CD8-positive, alpha-beta T cell (primary cell): ENCODE measurements at places on chromosomes 7 and 10.

DNA sequence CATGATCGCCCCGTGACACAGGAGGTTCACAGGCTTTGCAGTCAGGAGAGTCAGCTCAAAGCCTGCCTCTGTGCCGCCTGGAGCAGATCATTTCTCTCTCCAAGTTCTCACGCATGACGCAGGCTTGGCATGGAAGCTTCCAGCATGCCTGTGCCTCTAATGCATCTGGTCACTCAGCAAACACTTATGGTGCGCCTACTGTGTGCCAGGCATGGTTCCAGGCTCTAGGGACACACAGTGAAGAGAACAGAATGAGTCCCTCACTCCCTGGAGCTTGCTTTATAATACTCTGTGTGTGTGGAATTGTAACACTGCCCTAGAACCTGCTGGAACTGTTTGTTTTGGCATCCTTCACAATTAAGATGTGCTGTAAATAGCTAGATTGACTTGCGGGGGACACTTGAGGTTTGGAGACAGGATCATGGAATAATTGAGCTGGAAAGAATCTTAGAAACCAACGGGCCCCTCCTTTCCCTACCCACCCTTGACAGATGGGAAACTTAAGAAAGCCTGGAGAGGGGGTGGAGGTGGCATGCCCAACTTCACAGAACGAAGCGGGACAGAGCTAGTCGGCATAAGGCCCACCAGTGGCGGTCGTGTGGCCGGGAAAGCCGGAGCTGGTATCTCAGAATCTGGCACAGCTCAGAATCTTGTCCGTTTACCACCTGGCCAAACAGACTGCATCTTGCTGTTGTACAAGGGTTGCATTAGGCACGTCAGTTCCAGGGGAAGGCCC is 4.6 kb upstream of the MYH16 start:
- no peak for DNase-seq

DNA sequence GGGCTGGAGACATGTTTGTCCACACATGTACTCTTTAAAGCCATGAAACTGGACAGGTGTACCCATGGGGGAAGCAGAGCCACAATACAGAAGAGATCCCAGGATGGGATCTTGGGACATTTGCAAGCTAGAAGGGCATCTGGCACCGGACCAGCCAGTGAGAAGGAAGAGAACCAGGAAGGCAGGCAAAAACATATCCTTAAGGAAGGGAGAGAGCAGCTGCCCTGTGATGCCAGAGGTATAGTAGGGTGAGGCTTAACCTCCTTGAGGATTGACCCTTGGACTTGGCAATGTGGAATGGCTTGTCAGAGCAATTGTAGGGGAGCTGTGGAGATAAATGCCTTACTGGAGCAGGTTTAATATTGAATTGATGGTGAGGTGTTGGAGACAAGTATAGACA is 17.9 kb upstream of the SUV39H2 start:
- no peak for DNase-seq

DNA sequence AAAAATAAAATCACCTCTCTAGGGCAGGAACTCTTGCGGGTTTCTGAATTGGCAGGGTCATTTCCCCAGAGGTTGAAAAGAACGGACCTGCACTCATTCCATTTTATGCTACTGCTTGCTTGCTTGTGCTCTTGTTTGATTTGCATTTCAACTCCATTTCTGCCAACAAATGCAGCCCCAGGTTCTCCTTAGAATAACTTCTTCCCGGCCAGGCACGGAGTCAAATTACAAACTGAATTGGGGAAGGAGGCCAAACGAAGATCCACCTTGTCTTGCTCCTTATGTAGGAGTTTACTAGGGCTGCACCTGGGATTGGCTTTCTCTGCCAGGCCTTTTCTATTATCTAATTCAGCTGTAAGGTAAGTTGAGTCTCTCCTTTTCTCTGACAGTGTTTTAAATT is 79.6 kb downstream of the HGF start:
- DNase-seq: no peak

- DNase-seq: no peak
Observed at GRCh38 chr10:7389346-7389745, 21.5 kb downstream of the SFMBT2 start.

DNA sequence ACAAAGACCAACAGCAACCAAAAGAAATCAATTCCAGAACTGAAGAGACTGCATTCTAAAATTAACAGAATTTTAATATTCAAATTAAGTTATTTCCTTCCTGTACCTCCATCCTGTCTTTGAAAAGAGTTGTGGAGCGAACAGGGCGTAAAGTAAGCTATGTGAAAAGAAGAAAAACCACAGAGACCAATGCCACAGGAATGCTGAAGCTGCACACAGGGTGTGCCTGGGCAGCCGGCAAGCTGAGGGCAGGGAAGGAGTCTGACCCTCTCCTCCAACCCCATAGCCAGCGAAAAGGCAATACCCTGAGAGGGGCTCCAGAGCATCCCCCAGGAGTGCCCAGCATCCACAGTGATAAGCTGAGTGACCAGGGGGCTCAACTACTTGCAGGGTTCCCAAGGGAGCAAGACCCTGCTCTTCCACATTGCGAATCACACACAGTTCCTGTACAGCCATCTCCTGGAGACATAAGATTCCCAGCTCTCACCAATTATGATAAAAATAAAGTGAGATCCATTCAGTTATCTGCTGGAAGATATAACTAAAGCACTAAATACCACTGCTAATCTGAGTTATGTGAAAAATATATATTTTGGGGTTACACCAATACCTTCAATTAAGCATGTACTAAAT is 93.8 kb downstream of the PARD3 start:
- no peak for DNase-seq

- no peak for DNase-seq
Observed at GRCh38 chr7:107152011-107152410, 16.8 kb upstream of the HBP1 start.

DNA sequence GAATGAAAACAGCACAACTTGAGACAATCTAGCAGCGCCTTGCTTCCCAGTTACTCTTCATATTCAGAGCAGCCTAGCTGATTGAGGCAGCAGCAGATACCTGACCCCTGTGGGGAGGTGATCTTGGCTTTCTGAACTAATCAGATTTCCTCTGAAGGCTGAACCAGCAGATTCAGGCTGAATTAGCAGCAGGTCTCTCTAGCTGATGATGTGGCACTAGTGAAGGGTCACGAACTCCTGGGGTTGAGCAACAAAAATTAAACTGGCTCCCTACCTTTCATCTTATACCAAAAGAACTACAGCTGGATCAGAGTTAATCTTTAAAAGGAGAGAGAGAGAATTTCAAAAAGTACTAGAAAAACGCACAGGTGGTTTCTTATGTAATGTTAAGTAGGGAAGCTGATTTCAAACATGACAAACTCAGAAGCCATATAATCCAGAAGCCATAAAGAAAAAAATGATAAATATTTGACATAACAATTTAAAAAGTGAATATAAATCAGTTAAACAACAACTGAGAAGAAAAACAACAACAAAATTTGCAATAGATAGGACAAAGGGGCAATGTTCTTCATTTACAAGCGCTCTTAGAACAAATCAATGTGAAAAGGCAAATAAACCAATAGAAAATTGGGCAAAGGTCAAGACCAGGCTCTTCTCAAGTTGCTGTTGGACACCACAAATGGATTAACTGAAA is 13.5 kb downstream of the SLC25A13 start:
- DNase-seq: no peak

DNA sequence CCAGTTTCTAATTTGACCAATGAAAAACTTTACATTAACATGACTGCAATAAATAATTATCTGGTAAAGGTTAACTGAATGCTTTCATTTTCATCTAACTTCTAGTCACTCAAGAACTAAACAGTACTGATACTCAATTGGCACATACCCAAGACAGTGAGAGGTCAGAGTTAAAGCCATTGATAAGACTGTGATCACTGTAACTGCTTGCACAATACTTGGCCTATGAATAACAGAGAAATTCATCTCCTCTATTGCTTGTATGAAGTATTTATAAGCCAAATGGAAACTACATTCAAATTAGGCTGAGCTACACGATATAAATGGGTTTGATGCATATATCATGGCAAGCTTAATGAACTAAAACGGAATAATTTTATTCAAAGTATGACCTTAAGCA is 43.0 kb downstream of the HERC4 start:
- no peak for DNase-seq

DNA sequence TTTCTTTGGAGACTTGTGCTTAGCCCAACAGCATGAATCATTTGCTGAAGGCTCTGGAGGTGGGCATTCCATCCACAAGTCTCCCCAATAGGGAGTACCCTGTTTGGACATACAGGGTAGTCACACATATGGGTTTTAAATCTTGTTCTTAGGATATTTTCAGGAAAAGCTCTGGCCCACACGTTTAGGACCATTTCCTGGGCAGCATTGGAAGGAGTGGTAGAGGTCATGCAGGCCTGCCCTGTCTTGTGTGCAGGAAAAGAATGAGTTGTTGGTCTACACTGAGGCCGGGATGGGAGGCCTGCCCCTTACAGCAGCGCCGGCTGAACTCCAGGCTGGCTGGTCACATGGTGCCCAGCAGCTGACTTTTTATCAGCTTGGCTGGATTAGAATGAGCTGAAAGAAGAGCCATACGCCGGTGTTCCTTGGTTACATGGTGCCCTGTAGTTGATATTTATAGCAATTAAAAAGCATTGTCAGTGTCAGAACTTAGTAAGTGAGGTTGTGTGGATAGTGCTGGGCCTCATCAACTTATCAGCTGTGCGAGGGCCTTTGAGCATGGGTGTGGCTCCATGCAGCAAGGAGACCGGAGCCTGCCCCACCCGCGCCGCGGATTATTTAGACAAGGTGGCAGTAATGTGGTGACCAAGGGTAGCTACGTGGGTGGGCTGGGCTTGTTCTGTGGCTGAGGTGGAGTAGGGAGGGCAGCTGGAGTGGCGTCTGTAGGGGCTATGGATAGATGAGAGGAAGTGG is 28.6 kb downstream of the OGDH start:
- DNase-seq: no peak

DNA sequence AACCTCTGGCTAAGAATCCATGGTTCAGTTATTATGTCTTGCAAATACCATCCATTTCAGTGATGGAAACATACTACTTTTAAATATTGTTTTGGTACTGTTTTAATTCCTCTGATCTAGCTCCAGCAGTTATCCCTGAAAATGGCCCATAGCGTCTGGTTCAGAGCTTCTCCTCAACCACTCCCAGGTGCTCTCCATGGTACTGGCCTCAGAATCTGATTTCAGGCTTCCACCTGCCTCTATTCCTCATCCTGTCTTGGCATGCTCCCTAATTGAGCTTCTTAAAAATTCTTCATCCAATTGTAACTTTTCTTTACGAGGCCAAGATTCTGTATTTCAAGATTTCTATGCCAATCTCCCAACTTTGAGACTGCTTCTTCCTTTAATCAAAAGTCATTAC is 236.3 kb downstream of the HTR7 start:
- DNase-seq: no peak

DNA sequence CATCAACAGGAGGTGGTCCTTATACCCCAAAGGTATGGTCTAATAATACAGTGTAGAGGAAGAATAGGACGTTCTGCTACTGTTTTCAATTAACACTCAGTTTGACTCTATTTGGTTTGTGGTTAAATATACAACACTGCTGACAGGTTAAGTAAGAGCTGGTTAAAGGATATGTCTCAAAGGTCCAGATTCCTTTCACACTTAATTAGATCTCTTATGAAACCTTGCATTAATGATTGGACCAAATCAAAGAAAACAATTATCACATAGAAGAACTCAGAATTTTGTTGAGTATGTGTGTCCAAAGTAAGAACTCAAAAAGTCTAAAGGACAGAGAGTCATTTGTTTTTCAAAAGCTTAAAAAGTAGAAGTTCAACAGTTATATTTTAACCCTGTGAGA is 18.0 kb downstream of the MRLN start:
- no peak for DNase-seq

- no peak for DNase-seq
Observed at GRCh38 chr10:22701132-22701826, 13.1 kb downstream of the PIP4K2A start.

- no peak for DNase-seq
Observed at GRCh38 chr10:13892001-13892491, 305.3 kb downstream of the PRPF18 start.

DNA sequence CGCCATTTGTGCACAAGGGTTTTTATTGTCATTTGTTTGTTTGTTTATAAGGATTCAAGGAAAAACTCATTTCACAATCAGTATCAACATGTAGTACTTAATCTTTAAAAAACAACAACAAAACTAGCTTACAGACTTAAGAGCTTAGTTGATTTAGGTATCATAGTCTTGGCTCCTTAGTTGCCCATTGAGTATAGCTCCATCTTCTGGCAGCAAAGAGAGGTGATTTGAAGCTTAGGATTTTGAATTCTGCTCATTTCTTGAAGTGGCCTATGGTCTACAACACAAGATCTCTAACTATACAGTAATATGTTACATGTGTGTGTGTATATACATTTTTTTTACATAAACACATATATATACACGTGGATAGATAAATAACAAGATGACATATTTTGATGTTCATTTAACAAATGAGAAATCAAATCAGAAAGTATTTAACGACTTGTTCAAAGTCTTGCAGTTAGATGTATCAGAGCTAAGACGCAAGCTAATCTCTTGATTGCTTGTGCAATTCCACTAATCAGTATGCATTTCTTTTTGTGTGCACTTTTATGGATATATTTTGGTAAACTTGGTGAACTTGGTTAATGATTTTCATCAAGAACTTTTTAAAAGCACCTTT is 307.3 kb downstream of the CAMK1D start:
- no peak for DNase-seq

GRCh38 chr10:30127120-30127541 is 67.7 kb upstream of the JCAD start:
- no peak for DNase-seq

DNA sequence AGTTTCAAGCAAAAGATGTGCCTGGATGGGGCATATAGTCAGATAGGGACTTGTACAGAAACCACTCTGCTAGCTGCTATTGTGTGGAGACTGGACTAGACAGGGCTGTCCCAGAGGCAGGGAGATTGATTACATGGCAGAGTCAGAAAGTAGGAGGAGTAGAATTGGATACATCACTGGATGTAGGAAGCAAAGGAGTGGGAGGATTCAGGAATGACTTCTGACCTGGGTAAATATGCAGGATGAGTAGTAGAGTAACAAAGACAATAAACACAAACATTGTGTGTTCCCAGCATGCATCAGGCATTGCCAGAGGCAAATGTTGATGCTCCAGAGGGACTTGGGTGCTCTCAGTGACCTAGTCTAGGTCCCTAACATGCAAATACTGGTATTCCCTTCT is 30.9 kb upstream of the MAT1A start:
- no peak for DNase-seq

GRCh38 chr10:90289037-90289436 is 568.8 kb downstream of the HTR7 start:
- DNase-seq: no peak

GRCh38 chr10:4522296-4523000 is 303.6 kb upstream of the AKR1E2 start:
- no peak for DNase-seq

DNA sequence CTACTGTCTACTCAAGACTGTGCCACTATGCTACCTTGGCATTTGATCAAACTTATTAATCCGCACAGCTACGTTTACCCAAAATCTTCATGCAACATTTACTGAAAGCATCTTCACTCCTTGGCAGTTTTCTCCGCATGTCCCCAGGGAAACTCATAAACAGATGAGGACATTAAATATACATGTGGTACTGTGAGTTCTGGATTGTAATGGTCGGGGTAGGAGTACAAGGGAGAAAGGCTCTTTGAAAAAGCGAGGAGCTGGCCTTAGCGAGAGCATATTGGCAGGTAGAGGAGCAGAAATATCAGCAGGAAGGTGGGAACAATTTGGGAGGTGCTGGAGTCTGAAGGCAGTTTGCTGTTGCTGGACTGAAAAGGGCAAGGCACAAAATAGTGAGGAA is 107.1 kb upstream of the NOBOX start:
- no peak for DNase-seq

- DNase-seq: peak; percentile 51
Observed at GRCh38 chr7:134513169-134513752, 14.1 kb upstream of the AKR1B10 start.

- DNase-seq: no peak
Observed at GRCh38 chr7:82530361-82530760, 86.8 kb upstream of the CACNA2D1 start.
